ENCODE measurements at places on chromosomes 6 and 20.

DNA sequence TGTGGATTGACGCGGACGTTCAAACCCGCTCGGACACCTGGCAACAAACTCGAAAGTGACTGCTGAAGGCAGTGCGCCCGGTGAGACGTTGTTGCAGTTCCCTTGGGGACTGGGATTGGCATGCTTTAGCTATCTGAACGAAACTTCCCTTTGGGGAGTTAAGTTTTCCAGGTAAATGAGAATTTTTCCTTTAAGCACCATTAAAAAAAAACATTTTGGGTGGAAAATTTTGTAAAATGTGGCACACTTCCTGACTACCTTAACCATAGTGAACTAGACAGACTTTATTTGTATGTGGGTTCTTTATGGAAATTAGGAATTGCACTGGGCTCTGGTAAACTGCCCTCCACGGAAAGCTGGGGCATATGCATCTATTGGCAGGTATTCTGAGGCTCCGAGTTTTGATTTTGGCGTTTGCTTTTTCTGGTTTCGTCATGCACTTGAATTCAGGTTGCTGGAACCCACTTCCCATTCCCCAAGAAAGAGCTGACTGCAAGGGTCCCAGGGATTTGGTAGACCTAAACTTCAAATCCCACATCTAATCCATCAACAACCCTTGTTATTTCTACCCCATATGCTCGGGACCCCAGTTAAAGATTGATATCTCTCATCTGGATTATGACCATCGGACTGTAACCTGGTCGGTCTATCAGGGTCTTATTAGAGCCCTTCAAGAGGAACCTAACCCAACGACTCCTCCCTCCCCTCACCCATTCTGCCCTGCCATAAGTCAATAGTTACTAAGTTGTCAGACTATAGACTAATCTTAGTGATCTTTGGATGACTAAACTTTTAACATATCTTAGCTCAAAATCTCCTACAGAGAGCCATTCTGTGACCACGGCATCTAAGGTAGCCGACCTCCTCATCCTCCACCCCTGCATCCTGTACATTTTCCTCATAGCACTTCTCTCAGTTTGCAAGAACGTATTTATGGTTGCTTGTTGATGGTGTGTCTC, 800 bp upstream of the DYNLT1 start:
- no peak for DNase-seq

- no peak for DNase-seq
These were observed 750 bp upstream of the PAK5 start for GRCh38 chr20:9839626-9840025.

DNA sequence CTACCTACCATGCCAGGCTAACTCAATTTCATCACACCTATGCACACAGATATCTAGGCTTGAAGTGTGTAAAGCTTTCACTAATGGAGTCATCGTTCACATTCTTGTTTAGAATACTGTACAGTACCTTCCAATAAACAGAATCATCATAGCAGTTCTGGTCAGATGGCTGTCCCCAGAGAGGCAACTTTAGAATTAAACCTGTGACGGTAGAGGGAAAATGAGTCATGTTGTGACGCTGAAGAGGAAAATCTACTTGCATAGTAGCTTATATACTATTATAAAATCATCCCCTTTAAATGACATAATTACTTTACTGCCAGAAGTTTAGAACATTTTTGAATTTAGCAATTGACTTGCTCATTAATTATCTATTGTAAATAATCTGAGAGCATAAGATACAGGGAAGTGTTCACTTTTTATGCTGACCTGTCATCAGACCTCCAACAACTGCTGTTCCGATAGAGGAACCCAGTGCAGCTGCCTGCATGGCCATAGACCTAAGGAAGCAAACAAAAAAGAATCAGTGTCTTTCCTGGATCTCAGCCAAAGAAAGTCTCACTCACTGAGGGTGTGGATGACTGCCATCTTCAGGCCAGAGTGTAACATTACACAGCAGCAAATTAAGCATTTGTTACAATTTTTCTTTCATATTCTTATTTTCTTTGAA, 29.8 kb downstream of the RHAG start:
- DNase-seq: peak; percentile 84

DNA sequence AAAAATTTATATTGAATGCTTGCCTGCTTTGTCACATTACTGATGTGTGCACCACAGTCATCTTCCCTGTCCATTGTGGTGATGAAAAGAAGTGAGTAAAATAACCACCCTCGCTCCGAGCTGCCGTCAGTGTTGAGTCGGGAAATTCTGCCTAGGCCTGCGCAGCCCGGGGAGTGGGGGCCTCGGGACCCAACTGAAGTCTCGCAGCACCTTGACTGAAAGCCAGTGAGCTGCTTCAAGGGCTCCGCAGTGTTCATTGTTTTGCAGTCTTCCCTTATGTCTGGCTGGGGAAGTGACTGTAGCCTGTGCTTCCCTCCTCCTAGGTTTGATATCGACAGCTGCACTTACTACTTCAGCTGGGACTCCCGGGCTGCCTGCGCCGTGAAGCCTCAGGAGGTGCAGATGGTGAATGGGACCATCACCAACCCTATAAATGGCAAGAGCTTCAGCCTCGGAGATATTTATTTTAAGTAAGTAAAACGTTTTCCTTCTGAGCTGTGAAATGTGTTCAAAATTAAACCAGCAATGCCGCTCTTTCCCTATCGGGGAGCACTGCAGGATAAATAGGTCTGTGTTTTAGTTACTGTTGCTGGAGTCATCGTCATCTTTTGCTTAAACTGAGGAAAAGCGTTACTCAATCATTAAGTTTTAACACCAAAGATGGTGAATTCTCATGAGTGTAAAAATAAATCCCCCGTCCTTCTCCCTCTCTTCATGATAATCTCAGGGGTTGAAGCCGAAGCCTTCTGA, 32.7 kb upstream of the SLC22A1 start:
- DNase-seq: no peak
